Fibroblast of the aortic adventitia (primary cell): ENCODE measurements at places on chromosomes 1 and 21. TPM values are rescaled to one million over a fixed set of nuclear protein-coding genes. Genes with fewer than 3 reads are reported as not detected.

The CACYBP gene
- total RNA-seq: 99.6 and 108 TPM in 2 replicates

The PDC gene
- 0.27 TPM in 1 of 2 replicates, not detected in the other for total RNA-seq

The NR5A2 gene
- 0.25 and 11.5 TPM in 2 replicates for total RNA-seq

The COL9A2 gene
- 1.8 and 7.0 TPM in 2 replicates for total RNA-seq

The LDLRAD1 gene
- not detected in 2 replicates for total RNA-seq

The B3GALT2 gene
- total RNA-seq: 0.18 and 1.2 TPM in 2 replicates

The TGFB2 gene
- 0.82 and 13.5 TPM in 2 replicates for total RNA-seq

The HSD11B1 gene
- total RNA-seq: 6.3 and 33.3 TPM in 2 replicates

The CYP4A11 gene
- not detected in 2 replicates for total RNA-seq

The PIGR gene
- total RNA-seq: not detected in 2 replicates

The ST6GALNAC5 gene
- total RNA-seq: 0.09 TPM in 1 of 2 replicates, not detected in the other

The ASPM gene
- total RNA-seq: 7.5 and 52.4 TPM in 2 replicates

The GPR52 gene
- 2.9 TPM in 1 of 2 replicates, not detected in the other for total RNA-seq

The TNFRSF8 gene
- 0.09 and 15.4 TPM in 2 replicates for total RNA-seq

DNA sequence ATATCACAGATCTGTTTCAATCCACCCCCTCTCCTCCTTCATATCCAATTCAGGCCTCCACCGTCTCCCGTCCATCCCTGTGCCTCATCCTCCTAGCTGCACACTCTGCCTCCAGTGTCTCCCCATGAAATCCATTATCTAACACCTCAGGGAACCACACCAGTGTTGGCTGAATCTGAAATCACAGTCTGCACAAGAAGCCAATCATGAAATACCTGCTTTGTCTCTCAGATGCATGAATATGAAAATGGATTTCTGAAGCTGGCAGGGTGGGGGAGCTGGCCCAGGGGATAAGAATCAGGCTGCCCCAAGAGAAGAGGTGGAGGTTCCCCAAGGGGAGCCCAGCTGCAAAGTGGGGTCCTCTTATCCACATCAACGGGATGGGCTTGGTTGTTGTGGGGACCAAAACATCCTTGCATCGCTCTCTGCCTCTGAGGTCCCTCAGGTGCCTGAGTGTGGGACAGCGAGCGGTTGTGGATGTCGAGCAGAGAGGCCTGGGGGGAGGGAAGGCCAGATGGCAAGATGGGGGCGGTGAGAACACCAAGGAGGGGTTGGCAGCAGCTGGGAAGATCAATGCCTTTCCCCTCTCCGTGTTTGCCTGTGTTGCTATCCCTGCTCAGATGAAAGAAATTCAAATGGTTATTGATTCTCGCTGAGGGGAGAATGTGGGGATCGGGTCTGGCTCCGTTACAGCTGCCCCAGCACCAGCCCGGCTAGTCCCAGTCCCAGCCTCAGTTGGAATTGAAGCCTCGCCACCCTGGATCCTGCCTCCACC lies 237.3 kb upstream of the POU3F1 start:
- no peak for DNase-seq

DNA sequence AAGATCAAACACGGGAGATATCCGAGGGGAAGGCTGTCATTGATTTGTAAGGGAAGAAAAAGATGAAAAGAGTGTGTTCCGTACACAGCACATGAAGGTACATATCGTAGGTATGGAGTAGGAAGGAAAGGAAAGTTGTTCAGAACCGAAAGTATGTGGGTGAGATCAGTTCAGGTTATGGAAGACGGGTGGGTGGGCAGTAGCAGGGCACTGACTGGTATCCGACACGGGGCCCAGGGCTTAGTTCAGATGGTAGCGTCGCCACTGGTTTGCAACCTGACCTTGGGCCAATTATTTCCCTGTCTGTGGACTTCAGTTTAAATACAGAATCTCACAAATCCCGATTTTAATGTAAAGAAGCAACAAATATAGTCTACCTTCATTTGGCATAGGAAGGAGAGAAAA lies 27.8 kb upstream of the A3GALT2 start:
- no peak for DNase-seq

DNA sequence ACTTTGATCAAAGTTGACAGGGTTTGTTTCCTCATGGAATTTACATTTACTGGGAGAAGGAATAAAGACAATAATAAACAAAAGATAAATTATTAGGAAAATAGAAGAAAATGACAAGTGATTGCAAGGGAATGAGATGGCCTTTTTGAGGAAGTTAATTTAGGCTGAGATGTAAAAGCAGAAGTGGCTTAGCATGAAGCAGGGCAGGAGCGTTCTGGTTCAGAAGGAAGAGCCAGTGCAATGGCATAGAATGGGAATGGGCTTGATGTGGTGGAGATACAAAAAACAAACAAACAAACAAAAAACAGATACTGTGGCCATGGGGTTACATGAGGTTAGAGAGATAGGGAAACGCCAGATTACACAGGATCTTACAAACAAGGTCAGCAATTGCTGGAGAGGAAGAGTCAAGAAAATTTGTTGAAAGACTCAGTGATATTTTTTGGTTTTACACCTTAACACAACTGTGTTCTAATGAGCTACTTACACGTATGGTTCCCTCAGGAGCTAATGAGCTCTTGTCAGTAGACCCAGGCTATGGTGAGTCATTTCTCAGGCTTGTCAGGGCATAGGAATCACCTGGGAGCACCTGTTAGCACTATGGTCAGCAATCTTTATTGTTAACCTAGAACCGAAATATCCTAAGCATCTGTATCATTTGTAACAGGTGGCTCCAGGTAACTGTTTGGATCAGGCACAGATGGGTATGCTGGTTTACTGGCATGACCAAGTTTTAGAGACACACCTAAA lies 8.7 kb upstream of the CADM3 start:
- no peak for DNase-seq

GRCh38 chr1:110540891-110541685 lies 22.1 kb upstream of the KCNA10 start:
- DNase-seq: no peak

DNA sequence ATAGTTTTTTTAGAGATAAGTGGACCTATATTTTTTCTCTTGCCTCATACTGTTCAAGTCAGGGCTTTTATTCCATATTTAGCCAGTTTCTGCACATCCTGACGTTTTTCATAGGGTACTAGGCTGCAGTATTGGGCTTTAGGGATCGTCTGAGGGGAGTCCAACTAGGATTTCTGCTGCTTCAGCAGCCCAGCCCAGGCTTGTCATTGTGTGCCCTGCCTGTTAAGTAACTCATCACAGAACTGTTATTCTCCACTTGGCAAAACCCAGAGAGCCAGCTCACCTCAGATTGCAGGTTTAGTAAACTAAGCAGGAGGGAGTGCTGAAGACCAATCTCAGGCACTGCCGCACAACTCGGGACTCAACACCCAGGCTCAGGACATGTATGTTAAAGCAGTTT lies 2.8 kb downstream of the GALNT2 start:
- DNase-seq: no peak

DNA sequence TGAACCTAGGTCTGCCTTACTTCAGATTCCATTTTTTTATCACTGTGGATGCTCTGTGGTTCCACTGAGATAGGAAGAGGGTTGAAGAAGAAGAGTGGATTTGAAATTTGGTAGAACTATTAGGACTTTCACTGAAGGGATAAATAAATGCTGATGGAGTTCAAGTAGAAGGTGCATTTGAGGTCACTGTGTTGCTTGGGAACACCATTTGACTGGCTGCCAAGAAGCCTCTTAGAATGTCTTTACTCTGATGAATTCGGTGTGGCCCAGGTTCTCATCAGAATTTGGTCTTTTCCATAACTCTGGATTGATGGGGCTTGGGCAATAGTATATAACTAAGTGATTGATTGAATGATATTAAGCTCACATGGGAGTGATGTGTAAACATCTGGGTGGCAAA lies 11.9 kb downstream of the XPR1 start:
- DNase-seq: peak; percentile 31

DNA sequence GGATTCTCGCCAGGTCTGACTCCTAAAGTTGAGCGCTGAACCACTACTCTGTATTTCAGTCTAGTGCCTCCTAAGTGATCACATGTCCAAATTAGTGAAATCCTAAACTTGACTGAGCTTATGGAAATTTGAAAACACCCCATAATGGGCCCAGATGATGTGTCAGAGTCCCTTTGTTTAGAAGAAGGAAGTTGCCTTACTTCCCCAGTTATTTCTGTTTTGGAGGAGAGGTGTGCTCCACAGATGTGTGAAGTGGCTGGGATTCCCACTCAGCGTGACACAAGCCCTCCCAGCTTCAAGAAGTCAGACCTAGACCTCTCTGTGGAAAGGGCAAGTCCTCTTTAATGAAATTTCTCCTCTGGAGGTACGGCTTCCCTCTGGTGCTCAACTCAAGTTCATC lies 188.8 kb downstream of the TTLL7 start:
- DNase-seq: no peak

GRCh38 chr1:223419115-223419514 lies 25.9 kb downstream of the CCDC185 start:
- DNase-seq: no peak

GRCh38 chr21:38809198-38809878 lies 3.6 kb downstream of the ETS2 start:
- DNase-seq: no peak

- DNase-seq: no peak
Measured at GRCh38 chr1:115051850-115052249, 22.2 kb downstream of the TSHB start.

GRCh38 chr1:93715529-93716126 lies 34.0 kb upstream of the BCAR3 start:
- DNase-seq: no peak

GRCh38 chr1:12171206-12172041 lies 4.6 kb downstream of the TNFRSF1B start:
- DNase-seq: no peak

GRCh38 chr1:22804406-22804805 lies 93.8 kb downstream of the EPHB2 start:
- DNase-seq: peak; percentile 42

- DNase-seq: no peak
Measured at GRCh38 chr1:160727316-160727640, 11.8 kb upstream of the SLAMF7 start.

- DNase-seq: peak; percentile 22
Measured at GRCh38 chr1:155078469-155079209, at the start of gene EFNA3. Gene EFNA3, plus strand, starts transcription at chr1:155078837. Its CDS starts 105 bp downstream, at chr1:155078942.

DNA sequence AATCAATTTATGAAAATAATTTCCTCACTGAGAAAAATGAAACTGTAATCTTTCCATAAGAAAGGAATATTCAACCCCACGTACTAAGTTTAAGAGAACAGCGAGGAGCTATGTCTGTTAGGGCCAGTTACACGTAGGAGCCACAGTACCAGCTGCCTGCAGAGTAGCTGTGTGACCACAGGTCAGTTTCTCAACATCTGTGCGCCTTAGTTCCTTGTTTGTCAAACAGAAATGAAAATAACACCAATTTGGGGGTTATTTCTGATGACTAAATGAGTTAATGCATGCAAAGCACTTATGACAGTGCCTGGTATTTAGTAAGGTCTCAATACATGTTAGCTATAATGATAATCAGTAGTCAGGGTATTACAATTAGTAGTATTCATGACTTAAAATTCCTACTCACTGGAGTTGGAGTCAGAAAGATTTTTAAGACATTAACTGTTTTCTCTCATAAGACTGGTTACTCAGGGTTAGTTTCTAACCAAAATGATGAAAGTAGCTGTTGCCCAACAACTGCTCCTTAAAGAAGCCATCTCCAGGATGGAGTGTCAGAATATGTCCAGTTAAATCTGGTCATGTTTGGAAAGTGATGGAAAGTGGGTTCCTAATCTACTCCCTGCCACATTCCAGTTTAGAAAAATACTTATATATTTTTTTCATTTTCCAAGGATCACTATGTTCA lies 85.8 kb upstream of the ZNF648 start:
- DNase-seq: peak; percentile 2

- DNase-seq: peak; percentile 43
Measured at GRCh38 chr1:157363660-157364140, 188.6 kb downstream of the FCRL5 start.

DNA sequence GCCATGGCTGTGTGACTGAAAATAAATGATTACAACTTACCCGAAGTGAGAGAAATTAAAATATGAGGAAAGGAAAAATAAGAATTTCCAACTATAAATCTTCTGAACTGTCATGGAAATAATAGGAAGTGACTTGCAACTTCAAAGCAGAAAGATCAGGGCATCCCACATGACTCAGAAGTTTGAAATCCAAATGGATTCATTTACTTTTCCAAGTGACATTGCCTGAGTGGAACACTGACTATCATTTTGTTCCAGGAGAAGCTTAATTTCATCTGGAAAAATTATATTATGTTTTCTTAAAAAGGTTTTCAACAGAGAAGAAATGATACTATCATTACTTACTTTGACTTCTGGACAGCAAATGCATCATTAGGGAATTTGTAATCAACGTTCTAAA lies 110.8 kb downstream of the GREM2 start:
- peak; percentile 44 for DNase-seq

- no peak for DNase-seq
Measured at GRCh38 chr1:212124690-212125582, 89.4 kb downstream of the DTL start.

DNA sequence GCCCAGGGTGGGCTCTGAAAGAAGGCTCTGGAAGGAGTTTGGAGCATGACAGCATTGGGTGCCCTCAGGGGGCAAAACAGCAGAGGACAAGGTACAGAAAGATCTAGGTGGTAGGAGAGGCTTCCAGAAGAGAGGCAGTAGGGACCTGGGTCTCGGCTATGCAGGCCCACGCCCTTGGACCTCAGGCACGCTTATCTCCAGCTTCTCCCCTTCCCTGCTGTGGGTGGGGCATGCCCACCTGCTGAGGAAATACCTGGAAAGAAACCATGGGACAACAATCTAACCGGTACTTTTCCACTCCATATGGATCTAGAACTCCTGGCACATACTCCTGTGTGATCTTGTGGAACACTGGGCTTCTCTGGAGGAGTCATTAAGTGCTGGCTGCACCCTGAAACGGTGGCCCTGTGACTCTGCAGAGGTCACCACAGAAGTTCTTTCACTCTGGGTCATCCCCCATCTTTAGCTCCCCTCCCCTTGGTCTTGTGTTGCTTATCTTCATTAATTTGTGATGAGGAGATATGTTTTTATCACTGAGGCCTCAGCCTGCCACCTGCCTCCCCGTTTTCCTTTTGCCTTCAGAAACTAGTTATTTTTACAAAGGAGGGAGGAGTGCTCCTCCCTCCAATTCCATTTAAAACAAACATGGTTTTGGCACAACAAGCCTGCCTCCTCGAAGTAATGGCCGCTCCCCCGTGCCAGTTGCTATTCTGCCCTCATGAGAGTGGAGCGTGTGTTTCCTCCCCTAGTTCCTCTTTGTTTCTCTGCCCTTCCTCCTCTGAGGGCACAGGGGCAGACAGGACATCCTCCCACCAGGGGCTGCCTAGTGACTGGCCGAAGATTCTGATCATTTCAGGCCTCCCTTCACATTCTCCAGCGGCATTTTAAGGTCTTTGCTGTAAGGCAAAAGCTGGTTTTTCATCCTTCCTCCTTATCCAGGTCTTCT lies 78.0 kb upstream of the ATP5PO start:
- no peak for DNase-seq

DNA sequence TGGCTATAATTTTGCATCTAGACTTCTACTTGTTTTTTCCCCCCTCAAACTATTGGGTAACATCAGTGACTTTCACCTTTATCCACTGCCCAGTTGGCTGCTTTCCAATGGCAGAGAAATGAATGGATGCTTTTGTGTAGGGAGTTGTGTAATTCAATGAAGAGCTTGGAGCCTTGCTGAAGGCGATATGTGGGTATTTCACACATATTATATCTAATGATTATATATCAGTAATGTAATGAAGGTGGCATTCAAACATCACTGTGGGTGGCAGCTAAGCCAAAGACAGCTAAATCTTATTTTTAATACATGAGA lies 81.2 kb downstream of the TGFB2 start:
- DNase-seq: peak; percentile 84

- DNase-seq: no peak
Measured at GRCh38 chr21:34075760-34076660, 2.6 kb downstream of the MRPS6 start.

GRCh38 chr1:189312499-189312898 lies 1165.2 kb downstream of the BRINP3 start:
- no peak for DNase-seq
